ENCODE measurements at places on chromosomes 2 and 18.

- DNase-seq = no peak
These were observed 31.9 kb upstream of the CWC22 start for GRCh38 chr2:180038997-180039396.

DNA sequence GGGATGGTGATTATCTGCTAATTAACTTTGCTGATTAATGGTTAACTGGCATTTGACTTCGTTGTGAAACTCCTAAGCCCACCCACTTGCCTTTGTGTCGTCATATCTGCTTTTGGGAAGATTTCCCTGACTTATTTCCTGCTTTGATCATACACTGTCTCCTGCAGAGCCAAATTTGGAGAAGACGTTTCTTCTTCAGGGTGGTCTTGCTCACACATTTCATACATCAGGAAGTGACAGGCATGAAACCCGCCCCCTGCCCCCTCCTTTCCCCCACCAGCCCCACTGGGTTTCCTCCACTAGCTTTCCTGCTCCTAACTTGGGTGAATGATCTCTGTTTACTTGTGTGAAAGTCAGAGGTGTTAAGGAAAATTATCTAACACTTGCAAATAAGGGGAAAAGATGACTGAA, 300.1 kb downstream of the TSN start:
- DNase-seq = no peak

GRCh38 chr2:774436-774835, 97.2 kb upstream of the TMEM18 start:
- no peak for DNase-seq

GRCh38 chr2:130917006-130917688, 80.4 kb downstream of the ARHGEF4 start:
- DNase-seq = no peak

- DNase-seq = no peak
These were observed 38.7 kb downstream of the OSR1 start for GRCh38 chr2:19319698-19320097.

DNA sequence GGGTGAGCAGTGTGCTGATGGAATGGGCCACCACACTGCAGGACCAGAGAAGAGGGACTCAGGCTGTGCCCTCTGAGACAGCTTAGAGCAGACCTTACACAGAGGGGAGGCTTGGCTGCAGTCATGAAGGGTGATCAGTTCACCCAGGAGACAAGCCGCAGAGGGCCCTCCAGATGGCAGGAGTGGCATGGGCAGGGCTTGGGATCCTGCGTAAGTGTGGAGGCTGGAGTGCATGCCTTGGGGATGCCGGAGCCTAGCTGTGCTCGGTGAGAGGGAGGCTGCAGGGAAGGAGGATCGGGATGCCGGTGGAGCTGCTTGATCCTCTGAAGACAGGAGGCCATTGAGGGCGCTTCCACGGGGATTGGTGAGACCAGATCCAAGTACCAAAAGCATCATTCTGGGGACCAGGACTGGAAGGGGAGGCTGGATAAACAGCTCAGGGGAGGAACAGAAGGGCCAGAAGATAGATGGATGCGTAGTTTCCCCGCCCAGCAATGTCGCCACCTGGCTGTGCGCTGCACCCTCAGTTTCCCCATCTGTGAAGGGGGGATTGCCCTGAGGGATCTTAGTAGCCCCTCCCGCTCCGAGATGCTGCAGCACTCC, 163.4 kb downstream of the INHBB start:
- no peak for DNase-seq

DNA sequence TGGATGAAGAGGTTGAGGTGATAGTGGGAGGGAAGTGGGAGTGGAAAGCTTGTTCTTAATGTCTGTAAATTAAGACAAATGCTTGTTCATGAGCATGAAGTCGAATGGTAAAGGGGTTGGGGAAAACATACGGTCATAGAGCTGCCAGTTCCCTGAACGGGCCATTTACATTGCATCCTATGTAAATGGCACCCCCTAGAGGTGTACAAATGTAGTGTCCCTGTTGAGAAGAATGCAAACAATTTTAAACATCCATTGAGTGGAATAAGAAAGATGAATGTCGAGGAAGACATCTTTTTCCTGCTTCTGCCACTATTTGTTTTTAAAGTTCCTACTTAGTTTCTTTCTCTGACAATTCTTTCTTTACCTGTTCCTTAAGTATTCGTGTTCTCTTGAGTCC, 155.7 kb downstream of the RDH14 start:
- no peak for DNase-seq

DNA sequence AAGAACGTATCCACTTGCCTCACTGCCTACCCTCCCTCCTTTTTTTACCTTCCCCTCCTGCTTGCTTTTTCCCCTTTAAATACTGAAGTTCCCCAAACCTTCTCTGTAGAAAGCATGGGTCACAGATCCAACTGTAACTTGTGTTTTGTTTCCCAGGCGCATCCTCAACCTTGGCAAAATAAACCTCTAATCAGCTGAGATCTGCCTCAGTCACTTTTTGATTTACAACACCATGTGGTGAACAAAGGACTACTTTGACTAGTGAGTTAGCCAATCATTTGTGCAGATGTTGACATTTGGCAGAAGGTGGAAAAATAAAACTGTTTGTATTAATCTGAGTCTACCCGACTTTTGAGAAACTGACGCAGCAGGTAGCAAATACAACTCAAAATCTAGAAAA, 23.3 kb upstream of the MCM6 start:
- DNase-seq = no peak

DNA sequence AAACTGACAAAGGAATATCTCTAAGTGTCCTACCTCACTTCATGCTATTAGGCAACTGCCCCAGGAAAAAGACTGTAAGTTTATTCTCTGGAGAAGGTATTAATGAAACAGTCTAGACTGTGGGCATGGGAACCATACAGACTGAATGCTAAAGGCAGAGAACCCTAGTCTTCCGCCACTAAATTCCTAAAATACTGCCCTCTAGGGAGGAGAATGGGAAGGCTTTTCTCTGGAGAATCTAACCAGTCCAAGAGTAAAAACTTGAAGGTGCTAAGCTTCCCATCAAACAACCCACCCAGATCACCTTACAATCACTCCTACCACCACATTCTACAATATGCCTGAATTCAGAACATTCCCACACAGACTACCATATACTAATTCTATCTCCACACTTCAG, 3.4 kb downstream of the SRBD1 start:
- DNase-seq = no peak

Data from activated naive CD4-positive, alpha-beta T cell treated with anti-CD3 and anti-CD28 coated beads, Interleukin-2, amount 50 U/mL, for 16 hours (primary cell).